Hematopoietic multipotent progenitor cell treated with erythropoietin and hydrocortisone succinate and interleukin-3 and kit ligand, for 6 days (in vitro differentiated cells): ENCODE measurements at places on chromosomes 4 and X.

- no peak for DNase-seq
Observed at GRCh38 chrX:94813541-94813940, 1139.5 kb downstream of the FAM133A start.

DNA sequence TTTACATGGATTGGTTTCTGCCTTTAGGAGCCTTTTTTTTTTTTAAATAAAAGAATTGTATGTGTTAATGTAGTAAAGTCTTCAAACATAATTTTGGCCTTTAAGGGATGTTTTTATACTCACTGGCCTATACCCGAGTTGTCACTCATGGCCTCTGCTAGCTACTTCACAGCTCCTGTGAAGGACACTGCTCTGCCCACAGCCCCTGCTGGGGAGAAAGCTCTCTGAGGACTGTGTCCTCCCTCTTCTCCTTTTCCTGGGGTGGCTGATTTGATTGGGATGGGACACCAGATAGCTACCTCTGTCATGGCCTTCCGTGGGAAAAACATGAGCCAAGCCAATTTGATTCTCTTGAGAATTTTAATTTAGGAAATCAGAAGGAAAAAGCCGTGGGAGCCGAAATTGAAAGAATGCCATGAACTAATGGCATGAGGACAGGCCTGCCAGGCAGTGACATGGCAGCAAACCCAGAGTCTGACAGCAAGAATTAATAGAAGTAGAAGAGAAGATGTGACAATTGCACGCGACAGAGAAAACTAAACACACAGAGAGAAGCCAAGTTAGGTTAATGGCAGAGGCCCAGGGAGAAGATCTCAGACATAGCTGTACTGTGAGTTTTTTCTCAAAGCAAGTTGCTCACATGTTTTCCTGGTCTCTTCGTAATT lies 81.4 kb downstream of the ARHGAP10 start:
- DNase-seq, result no peak

GRCh38 chr4:5650040-5650439 lies 58.3 kb downstream of the EVC2 start:
- no peak for DNase-seq

DNA sequence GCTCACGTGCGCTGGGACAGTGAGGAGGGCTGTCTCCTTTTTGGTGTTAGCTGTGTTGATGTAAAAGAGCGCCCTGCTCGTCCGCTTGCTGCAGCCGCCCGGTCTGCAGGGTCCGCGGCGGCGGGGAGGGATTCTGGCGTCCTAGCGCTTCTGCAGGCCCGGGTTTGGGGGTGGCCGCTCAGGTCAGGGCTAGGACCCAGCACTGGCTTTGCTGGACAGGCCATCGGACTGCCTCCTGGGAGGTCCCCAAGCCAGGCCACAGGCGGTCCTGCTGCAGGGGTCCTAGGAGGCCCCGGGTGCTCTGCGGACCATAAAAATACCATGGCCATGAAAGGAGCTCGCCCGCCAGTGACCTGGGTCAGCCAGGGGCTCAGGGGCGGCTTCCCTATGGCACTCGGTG lies 308.7 kb downstream of the DCTD start:
- DNase-seq, result no peak

DNA sequence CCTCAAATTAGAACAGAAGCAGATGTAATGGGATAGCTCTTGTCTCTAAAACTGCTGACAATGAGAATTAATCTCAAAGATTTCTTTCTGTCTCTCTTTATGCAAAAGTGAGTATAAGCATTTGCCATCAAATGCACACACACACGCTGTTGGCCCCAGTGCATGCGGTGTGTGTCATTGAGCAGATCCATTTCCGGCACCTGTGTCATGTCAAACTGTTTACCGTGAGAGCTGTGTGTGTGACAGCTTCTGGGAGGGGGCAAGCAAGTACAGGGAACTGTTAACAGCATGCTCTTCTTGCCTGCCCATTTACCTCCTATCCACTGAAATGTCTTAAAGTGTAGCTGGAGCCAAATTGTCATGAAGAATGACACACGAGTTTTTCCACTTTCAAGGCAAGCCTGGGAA lies 297.9 kb upstream of the FAT4 start:
- no peak for DNase-seq

GRCh38 chrX:1126738-1127137 lies 85.7 kb downstream of the CRLF2 start:
- no peak for DNase-seq

GRCh38 chrX:48626401-48627298 lies 29.4 kb downstream of the WDR13 start:
- no peak for DNase-seq

DNA sequence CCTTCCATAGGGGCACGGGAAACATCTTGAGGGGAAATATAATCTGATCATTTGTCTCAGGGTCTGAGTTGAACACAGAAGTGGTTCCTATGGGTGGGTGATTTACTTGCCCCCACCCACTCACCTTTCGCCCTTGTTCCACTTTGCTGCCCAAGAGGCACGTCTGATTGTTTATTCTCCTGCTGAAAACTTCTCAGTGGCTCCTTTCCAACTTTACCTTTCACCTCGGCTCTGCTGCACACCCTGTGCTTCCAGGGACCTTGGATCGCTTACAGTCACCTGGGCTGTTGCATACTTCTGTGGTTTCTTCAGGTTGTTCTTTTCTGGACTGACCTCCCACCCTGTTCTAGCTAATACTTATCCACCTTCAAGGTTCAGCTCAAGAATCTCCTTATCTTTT lies 213.4 kb upstream of the JADE1 start:
- no peak for DNase-seq
